ENCODE measurements at places on chromosomes 16 and 17. TPM values are rescaled to one million over a fixed set of nuclear protein-coding genes. Genes with fewer than 3 reads are reported as not detected.

Gene TLCD2
- 0.54 TPM for total RNA-seq

Gene TMEM100
- total RNA-seq = not detected

Gene KRTAP4-3
- total RNA-seq = not detected

Gene COTL1
- total RNA-seq = 31.8 TPM

Gene ZFPM1
- 15.1 TPM for total RNA-seq

Gene STX8
- total RNA-seq = 19.7 TPM

Gene OR1F1
- not detected for total RNA-seq

Gene GFAP
- total RNA-seq = not detected

Gene MEOX1
- not detected for total RNA-seq

Gene FOXC2
- total RNA-seq = not detected

Gene CSH1
- not detected for total RNA-seq

Gene CLEC18B
- not detected for total RNA-seq

Gene NACA2
- total RNA-seq = not detected

Gene TBC1D3I
- 0.54 TPM for total RNA-seq

Gene RHBDL1
- total RNA-seq = 0.54 TPM

Gene KCNJ2
- total RNA-seq = 0.27 TPM

Gene OTOA
- total RNA-seq = under 0.01 TPM

Gene CCDC92B
- 0.27 TPM for total RNA-seq

Gene CACNG5
- not detected for total RNA-seq

Gene NOB1
- total RNA-seq = 83.7 TPM

Gene DNAI2
- total RNA-seq = 0.27 TPM

Gene OR4D1
- 0.81 TPM for total RNA-seq

Gene LRRC36
- total RNA-seq = 0.27 TPM

Gene CFAP119
- total RNA-seq = 9.2 TPM

Gene PKD1
- total RNA-seq = 125 TPM

Gene RNF43
- 0.54 TPM for total RNA-seq

Gene PEMT
- total RNA-seq = 47.1 TPM

Gene SCNN1B
- total RNA-seq = not detected

Gene CES5A
- total RNA-seq = not detected

Gene CLDN7
- 9.7 TPM for total RNA-seq

Gene PHF12
- total RNA-seq = 87.8 TPM

Gene ARSG
- 1.1 TPM for total RNA-seq

Gene TBC1D26
- total RNA-seq = not detected

Gene ZPBP2
- total RNA-seq = not detected

Gene CALB2
- total RNA-seq = not detected

Gene GINS2
- 5.4 TPM for total RNA-seq

Gene C16orf74
- total RNA-seq = 3.5 TPM

Data from hematopoietic multipotent progenitor cell (in vitro differentiated cells).